ENCODE measurements at places on chromosomes 7 and 10.

GRCh38 chr10:122144199-122144598 is 126.9 kb upstream of the BTBD16 start:
- DNase-seq = no peak

DNA sequence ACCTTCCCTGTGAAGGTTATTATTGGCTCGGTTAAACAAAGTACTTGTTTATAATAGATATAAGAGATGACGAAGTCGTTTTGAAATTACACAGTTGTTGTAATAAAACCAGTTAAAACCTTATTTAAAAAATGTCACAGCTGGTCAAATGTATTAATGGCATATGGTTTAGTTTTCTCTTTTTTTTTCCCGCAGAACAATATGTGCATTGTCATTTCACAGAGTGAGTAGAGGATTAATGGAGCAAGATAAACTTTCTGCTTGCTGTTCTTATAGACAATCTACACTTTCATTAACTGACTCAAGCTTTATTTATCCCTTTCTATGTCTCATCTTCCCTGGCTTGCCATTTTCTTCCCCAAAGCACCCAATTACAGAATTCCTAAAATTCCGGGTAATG is 404.3 kb upstream of the NPVF start:
- no peak for DNase-seq

DNA sequence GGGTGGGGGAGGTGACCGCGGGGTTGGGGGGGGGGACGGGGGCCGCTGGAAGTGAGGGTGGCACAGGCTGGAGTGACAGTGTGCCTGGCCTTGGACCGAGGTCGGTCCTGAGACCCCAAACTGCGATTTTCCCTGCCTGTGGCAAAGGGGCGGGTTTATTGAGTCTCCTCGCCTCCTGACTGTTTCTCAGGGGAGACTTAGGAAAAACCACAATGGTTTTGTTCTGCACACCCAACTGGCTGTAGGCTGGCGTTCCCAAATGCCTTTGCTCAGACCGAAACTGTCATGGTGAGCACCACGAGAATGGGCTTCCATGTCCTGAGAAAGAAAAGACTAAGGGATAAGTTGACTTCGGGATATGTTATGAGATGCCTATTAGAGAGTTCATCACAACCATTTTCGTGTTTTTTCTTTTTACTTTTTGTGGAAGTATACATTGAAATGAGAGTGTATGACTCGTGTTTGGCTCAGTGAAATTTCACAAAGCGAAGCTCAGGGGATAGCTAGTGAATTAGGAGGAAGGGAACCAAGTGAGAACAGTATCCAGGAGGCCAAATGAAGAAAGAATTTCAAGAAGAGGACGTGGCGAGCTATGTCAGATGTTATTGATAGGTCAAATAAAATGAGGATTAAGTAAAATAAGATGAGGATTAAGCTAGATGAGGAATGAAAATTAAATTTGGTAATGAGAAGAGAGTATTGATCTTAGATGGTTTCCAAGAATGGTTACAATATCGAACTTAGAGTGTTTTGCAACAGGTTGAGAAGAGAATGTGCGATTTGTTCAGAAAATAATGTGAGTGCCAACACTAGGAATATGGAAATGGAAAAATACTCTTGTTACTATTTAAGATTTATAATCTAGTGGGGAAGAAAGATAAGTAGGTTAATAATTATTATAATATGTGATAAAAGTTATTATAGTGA is 918 bp downstream of the NET1 start:
- DNase-seq = no peak

DNA sequence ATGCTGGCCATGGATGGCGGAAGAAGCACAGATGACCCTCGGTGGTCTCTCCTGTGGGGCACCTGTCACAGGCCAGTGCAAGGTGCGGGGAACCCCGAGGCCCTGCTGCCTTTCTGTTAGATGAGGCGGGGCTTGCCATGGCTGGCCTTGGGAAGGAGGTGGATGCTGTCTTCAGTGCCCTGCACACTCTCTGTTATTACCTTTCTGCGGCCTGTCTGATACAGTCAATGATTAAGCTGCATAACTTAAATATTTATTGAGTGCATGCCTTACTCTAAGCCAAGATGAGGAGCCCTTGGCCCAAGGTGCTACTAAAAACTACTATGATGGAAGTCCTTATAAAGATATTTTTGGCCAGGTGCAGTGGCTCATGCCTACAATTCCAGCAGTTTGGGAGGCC is 36.7 kb upstream of the MNX1 start:
- DNase-seq = no peak

DNA sequence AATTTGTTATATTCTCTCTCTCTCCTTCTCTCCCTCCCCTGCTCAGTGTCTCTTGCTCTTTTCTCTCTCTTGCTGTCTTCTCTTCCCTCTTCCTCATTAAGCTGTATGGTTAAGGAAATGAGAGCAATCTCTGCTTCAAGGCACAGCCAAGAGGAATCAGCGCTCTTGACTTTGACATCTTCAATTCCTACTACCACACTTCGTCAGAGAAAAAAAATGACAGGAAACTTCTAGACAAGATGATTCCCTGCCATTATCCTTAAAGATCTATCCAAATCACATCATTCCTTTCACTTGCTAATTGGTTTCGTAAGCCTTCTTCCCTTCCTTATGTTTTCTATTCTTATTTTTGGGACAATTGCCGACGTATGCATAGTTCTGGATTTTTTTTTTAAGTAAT is 425.0 kb downstream of the KCNMA1 start:
- no peak for DNase-seq

GRCh38 chr10:127875449-127875765 is 17.3 kb downstream of the CLRN3 start:
- no peak for DNase-seq

DNA sequence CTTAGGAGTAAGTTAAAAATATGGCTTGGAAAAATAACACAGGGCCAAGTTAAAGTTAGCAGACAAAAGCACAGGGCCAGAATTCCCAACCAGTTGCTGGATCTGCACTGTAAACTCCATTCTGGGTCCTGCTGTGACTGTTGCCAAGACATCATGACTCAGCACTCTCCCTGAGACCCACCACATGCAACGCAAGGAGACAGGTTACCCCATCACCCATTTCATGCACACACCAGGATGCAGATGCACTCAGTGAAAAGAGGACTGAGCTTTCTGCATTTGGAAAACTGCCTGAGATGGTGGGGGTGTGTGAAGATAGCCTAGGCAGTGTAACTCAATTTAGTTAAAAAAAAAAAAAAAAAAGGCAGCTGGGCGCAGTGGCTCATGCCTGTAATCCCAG is 97.6 kb upstream of the ZNF438 start:
- no peak for DNase-seq

GRCh38 chr10:52451817-52452216 is 137.7 kb downstream of the DKK1 start:
- DNase-seq = no peak

DNA sequence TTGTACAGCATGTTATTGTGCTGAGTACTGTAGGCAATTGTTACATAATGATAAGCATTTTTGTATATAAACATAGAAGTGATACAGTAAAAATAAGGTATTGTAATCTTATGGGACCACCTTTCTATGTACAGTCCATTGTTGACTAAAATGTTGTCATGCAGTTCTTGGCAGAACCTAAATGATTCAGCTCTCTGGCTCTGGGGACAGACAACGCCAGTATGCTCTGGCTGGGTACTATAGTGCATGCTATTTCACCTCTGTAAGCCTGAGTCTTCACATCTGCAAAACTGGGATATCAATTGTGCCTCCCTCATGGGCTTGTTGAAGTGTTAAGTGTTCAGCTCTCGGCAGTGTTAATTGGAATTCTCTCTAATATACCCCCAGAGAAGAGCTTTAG is 674.3 kb downstream of the INHBA start:
- no peak for DNase-seq

DNA sequence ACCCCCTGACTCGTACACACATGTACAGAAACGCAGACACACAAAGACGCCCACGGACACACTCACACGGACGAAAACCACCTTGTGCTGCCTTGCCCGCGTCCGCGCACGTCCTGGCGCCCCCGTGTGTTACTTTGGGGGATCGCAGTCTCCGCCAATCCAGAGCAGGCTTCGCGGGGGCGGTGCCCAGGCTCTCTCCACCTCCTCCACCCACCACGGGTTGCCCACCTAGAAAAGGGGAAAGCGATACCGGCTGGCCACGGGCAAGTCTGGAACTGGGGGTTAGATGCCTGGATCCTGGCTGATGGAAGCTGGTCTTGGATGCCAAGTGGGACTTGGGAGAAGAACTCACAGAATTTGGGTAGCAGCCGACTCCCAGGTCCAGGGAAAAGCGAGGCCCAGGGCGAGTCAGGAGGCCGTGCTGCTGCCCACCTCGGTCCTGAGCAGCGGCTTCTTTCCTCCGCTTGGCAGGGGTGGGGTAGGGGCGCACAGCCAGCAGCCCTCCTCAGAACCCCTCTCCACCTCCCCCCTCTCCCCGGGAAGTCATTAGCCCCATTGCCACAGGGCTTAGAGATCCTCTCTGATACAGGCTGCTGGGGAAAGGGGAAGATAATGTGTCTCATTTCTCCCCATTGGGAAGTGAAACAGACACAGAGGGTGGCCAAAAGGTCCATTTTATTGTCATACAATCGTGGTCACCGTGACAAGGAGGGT is 4.6 kb upstream of the VGF start:
- peak; percentile 85 for DNase-seq

DNA sequence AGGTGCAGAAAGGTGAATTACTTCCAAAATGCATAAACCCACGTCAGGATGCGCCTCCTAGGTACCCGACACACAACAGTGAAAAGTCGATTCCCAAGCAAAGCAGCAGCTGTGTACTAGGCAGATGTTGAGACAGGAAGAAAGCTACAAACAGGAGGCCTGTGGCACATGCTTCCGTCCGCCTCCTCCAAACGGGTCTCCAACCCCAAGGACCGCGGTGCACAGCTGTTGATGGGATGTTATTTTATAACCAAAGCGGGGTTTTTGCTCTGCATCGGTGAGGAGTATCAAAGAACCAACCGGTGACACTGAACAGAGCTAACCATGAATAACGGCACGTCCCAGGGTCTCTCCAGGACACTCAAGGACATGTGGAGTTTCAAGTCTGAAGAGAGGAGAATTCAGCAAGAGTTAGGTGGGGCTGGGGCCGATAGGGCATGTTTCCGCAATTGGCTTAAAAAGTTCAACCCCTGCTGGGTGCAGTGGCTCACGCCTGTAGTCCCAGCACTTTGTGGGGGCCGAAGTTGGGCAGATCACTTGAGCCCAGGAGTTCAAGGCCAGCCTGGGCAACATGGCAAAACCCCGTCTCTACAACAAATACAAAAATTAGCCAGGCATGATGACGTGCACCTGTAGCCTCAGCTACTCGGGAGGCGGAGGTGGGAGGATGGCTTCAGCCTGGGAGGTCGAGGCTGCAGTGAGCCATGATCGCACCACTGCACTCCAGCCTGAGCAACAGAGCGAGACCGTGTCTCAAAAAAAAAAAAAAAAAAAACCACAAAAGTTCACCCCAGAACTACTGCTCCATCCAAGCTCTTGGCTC is 108.0 kb downstream of the SMURF1 start:
- no peak for DNase-seq

GRCh38 chr7:42792841-42793240 is 119.0 kb downstream of the C7orf25 start:
- DNase-seq = no peak

DNA sequence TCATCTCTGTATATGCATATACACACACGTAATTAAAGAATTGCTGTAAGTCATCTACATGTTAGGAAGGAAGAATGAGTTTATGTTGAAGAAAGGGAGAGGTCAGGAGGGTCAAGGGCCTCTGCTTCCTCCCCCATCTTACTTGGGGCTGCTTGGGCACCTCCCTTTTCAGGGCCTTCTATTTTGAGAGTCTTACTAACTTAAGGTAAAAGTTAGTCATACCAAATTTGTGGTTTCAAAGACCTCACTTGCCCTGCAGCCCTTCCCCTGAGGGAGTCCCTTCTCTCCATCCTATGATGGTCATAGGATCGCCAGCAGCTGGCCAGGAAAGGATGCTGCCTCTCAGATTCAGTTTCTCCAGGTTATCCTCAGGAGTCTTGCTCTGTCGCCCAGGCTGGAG is 2.6 kb downstream of the PLEKHS1 start:
- no peak for DNase-seq

GRCh38 chr10:102714621-102715455 is at the start of gene SFXN2:
Gene SFXN2, plus strand, starts transcription at chr10:102714636. Its CDS starts 12,001 bp downstream, at chr10:102726637.
- peak; percentile 57 for DNase-seq

GRCh38 chr7:69817841-69818635 is 219.8 kb downstream of the AUTS2 start:
- DNase-seq = no peak

DNA sequence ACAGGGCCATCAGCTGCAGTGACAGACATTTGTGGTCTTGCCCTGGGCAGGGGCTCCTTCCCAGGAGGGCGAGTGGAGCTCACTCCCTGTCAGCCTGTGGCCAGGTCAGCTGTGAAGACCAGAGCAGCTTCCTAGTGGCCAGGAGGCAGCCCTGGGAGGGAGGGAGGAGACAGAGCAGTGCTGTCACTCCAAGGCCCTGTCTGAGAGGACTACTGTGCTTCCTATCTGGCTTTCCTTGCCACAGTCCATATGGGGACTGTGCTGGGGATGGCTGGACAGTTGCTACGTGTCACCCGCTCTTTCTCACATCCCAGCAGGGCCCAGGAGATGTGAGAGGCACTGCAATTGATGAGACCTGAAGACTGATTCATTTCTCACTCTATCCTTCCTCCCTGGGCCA is 15.2 kb upstream of the ADCYAP1R1 start:
- no peak for DNase-seq

GRCh38 chr7:140674356-140674800 is 1.6 kb downstream of the ADCK2 start:
- DNase-seq = no peak

GRCh38 chr10:98567391-98568133 is 120.8 kb upstream of the HPS1 start:
- DNase-seq = no peak

- no peak for DNase-seq
These were observed 176.5 kb upstream of the CCDC6 start for GRCh38 chr10:60082744-60083344.

- DNase-seq = peak; percentile 45
These were observed 92.6 kb downstream of the SPAG6 start for GRCh38 chr10:22437620-22438588.

GRCh38 chr7:137952426-137952805 is 49.5 kb downstream of the CREB3L2 start:
- no peak for DNase-seq

- DNase-seq = peak; percentile 44
These were observed 13.1 kb upstream of the ZMIZ2 start for GRCh38 chr7:44735403-44736165.

GRCh38 chr7:41975849-41976248 is 261.2 kb downstream of the GLI3 start:
- DNase-seq = no peak

- DNase-seq = no peak
These were observed 14.1 kb upstream of the TNPO3 start for GRCh38 chr7:129069021-129069420.

DNA sequence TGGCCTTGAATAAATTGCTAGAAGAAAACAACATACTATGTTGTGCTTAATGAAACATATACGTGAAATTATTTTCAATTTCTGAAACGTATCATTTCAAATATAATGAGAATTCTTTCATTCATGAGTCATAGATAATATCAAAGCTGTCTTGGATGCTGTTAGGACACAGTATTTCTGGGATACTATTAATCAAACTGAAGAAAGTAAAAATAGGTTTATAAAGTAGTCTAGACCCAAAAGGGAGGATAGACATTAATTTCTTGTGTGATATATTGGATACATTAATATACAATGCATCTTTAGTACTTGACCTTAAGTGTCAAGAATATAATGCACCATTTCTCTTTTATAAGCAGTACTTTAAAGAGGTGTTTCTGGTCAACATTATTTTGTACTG is 89.7 kb downstream of the CNTNAP2 start:
- no peak for DNase-seq
